GM23248 (cell line): ENCODE measurements at places on chromosomes 6 and 20.

DNA sequence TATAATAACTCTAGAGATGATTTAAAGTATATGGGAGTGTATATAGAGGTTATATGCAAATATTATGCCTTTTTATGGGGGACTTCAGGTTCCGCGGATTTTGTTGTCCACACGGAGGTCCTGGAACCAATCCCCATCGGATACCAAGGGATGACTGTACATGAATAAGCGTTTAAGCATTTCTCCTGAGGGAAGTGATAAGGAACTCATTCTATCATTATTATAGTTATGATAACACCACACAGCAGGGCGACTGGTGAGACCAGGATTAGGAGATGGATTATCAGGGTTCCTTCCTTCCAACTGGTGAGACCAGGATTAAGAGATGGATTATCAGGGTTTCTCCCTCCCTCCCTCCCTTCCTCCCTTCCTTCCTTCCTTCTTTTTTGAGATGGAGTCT, 6.6 kb downstream of the ECI2 start:
- DNase-seq: no peak

GRCh38 chr6:146305092-146305491, 238.5 kb upstream of the RAB32 start:
- DNase-seq: no peak

DNA sequence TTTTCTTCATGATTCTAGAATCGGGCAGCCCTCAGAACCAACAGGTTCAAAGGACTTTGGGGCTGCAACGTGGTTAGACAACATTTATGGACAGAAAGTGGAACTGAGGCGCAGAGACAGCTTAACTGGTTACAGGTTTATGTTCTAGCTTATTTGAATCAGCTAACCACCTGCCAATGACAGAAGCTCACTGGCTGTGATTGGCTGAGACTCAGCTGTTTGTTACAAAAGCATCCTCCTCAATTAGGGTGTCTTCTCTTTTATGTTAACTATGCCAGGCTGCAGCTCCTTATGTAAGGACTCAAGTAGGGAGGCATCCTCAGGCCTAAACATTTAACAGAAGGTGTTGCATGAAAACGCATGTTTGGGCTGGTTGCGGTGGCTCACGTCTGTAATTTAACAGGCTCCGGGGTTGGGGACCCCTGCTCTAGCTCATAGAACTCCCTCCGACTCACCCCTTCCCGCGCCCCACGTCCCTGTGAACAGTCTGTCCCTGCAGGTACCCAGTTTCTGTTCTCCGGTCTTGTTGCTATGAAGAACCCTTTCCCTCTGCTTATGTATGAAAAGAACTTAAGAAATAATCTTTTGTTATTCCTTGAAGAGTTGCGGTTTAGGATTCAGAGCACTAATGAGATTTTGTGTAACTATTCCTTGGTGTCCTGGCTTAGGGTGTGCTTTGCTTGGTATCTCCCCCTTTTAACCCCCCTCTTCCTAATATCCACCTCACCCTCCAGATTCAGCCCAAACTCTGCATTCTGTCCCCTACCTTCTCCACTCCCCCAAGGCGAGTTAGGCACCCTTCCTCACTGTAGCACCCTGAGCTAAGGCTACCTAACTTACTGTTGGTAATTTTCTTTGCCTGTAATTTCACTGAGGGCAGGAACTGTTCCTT, 1.2 kb upstream of the TMEM181 start:
- no peak for DNase-seq

- DNase-seq: no peak
Measured at GRCh38 chr6:43219119-43219518, 10.2 kb downstream of the DNPH1 start.

- no peak for DNase-seq
Measured at GRCh38 chr6:157732007-157732406, 91.0 kb upstream of the SNX9 start.

GRCh38 chr6:160226118-160226591, 32.5 kb downstream of the SLC22A2 start:
- no peak for DNase-seq

DNA sequence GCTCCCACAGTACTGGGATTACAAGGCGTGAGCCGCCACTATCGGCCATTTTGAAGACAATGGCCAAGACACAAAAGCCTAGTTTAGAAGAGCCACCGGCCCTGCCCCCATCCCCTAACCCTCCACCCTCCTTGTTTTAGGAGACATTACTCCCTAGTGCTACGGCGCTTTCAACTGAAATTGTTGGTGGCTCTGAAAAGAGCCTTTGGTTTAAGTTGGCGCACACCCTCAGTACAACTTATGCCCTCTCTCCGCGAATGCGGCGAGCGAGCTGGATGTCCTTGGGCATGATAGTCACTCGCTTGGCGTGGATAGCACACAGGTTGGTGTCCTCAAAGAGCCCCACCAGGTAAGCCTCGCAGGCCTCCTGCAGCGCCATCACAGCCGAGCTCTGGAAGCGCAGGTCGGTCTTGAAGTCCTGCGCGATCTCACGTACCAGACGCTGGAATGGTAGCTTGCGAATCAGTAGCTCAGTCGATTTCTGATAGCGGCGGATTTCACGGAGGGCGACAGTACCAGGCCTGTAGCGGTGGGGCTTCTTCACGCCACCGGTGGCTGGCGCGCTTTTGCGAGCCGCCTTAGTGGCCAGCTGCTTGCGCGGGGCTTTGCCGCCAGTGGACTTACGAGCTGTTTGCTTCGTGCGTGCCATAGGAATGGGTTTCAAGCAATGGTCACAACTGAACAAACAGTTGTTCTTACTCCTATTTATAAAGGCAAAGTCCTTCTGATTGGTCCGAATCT, 114.9 kb upstream of the BTN3A2 start:
- peak; percentile 52 for DNase-seq
